ENCODE measurements at places on chromosomes 3 and 15. TPM values are rescaled to one million over a fixed set of nuclear protein-coding genes. Genes with fewer than 3 reads are reported as not detected.

Gene ZNF662
- 20.1 TPM for polyA plus RNA-seq

Gene EPB42
- 0.95 TPM for polyA plus RNA-seq

Gene PPARG
- 28.1 TPM for polyA plus RNA-seq

Gene GATA2
- polyA plus RNA-seq = 58.2 TPM

Gene BMF
- 46.0 TPM for polyA plus RNA-seq

Gene SEMA3B
- polyA plus RNA-seq = 102 TPM

Gene ISLR
- 94.5 TPM for polyA plus RNA-seq

Gene GHSR
- not detected for polyA plus RNA-seq

Gene PLCB2
- 6.3 TPM for polyA plus RNA-seq

All from left renal cortex interstitium (tissue), 4 donors.